ENCODE measurements at places on chromosomes 2 and 18.

DNA sequence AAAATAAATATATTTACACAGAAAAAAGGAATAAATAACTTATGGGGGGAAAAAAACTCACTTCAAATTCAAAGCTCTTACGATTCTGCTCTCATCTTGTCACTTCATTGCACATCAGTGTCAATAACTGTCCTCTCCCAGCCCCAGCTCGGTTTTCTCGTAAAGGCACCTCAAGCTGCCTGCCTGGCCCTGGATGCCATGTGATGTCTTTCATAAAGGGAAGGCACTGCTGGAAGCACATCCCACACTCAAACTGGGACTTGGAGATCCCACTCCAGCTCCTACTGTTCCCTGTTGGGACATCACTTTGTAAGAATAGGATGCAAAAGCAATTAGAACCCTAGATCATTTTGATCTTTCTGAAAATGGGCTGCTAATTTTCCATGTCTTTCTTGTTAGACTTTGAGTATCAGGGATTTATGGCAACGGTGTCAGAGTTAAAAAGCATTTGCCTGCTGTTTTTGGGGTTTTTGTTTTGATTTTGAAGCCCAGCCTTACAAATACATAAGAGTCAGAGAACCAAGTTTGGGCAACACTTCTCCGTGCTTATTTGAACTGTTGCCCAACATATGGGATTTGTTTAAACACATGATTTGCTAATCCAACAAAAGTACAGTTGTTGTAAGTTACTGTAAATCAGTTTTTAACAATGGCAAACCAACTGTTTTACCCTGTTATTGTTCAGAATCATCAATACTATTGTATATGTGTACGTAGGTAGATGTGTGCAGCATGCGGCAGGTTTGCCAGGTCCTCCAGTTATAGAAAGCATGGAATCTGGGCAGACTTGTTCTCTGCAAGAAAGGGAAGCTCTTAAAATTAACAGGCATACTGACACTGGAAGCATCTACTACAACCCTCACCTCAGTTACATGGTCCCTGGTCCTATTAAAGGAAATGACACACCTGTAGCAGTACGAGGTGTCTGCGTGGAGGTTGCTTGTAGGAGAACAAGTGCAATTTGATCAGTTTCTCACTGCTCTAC is 20.6 kb downstream of the SERTAD2 start:
- DNase-seq, result no peak

- DNase-seq, result no peak
Measured at GRCh38 chr2:167595839-167596471, 651.4 kb downstream of the STK39 start.

DNA sequence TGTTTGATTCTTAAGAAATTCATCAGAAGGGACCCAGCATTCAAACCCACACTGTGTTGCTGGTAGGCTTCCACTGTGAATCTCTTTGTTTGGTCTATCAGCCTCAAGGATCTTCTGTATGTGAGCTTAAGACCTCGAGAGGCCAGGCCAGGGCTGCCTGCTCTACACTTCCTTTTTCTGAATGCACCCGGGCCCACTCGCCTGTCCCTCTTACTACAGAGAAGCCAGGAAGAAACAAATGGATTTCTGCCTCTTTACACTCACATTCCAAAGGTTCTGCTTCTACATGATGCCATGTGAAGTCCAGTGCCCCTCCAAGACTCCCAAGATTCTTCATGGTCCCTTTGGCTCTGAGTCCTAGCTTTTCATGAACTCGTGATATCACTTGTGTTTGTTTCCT is 25.4 kb upstream of the MRPL19 start:
- DNase-seq, result no peak

- no peak for DNase-seq
Measured at GRCh38 chr18:70073432-70073831, 125.8 kb upstream of the CD226 start.

DNA sequence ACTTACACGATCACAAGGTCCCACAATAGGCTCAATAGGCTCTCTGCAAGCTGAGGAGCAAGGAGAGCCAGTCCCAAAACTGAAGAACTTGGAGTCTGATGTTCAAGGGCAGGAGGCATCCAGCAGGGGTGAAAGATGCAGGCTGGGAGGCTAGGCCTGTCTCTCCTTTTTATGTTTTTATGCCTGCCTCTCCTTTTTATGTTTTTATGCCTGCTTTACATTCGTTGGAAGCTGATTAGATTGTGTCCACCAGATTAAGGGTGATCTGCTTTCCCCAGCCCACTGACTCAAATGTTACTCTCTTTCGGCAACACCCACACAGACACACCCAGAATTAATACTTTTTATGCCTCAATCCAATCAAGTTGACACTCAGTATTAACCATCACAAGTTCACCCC is 9.9 kb upstream of the GYPC start:
- no peak for DNase-seq

- no peak for DNase-seq
Measured at GRCh38 chr2:217329023-217329431, 469.2 kb upstream of the TNP1 start.

DNA sequence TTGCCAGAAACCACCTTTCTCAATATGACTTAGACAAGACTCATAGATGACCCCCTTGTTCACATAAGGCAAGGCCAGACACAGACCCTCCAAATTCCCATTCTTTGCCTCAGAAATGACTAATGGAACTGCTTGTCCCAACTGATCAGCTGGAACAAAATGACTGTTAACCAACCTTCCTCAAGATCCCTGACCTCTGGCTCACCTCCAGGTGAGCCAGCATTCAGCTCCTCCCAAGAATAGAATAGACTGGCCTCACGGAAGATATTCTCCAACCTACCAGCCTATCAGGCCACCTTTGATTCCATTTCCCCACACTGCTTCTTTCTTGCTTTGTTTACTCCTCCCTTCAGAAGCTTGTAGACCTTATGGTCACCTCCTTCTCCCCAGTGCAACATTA is 195.7 kb upstream of the VWC2L start:
- no peak for DNase-seq

DNA sequence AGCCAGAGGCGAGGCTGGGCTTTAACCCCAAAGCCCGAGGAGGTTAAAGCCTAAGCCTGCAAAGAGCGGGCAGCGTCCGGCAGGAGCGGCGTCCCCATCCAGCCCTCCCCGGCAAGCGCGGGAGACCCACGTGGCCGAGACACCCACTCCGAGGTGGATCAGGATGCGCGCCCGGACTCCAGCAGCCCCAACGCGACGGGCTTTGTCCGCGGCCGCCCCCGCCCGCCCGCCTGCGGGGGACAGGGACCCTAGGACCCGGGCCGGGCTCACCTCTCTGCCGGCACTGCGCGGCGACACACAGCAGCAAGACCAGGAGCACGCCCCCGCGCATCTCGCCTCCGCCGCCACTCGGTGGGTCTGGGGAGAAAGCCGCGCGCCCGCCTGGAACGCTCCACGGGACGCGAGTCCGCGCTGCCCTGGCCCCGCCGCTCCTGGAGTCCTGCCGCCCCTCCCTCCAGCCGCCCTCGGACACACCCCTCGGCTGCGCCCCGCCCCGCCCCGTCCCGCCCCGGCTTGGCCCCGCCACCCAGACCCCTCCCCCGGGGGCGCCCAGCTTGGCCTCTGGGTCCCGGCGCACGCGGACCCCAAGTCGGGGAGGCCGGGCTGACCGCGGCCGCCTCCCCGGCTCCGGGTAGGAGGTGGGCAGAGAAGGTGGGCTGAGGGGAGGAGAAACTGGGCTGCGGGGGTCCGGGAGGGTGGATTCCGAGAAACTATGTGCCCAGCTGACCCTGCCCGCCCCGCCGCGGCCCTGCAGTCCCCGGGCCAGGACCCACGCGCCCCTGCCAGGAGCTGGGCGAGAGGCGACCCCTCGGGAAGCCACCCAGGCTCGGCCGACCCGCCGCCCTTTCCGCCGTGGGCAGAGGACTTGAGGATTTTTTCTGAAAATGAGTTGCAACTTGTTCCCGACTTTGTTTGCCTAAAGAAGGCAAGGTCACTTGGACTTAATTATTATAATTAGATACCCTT is at the start of gene LAMA1:
Gene LAMA1, minus strand, starts transcription at position 408 of the 966 bp plus-strand sequence. Its CDS starts 77 bp downstream, at position 331.
- DNase-seq, result no peak
